ENCODE measurements at places on chromosomes 2 and 18. TPM values are rescaled to one million over a fixed set of nuclear protein-coding genes. Genes with fewer than 3 reads are reported as not detected.

DNA sequence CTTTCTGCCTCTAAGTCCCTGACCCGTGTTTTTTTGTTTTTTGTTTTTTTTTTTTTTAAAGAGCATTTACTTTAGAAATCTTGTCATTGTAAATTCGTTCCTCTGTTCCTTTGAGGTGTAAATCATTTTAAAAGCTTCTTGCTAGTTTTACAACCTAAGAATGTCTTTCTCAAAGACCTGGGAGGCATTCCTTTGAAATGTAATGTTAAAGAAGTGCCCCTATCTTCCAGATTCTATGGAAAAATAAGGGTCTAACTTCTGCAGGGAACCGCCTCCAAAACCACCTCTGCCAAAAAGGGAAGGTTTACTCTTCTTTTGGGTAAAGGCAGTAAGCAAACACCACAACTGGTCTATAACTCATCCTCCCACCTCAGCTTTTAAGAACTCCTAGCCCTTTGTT, 259.6 kb upstream of the ZNF804A start:
- no peak overlapping the region for H3K4me3 ChIP-seq
- H3K27me3 ChIP-seq = no peaks in the 10 kb centered on the region
- no peak overlapping the region for H3K27ac ChIP-seq
- H3K36me3 ChIP-seq = no peaks in the 10 kb centered on the region

The RAD51AP2 gene
- total RNA-seq = not detected

DNA sequence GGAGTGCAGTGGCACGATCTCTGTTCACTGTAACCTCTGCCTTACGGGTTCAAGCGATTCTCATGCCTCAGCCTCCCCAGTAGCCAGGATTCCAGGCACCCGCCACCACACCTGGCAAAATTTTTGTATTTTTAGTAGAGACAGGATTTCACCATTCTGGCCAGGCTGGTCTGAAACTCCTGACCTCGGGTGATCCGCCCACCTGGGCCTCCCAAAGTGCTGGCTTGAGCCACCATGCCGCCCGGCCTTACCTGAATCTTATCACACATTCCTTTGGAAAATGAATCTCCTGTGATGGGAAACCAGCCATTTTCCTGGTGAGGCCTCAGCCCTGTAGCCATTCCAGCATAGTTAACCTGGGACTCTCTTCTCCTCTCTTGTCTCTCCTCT, 57.8 kb downstream of the HPCAL1 start:
- H3K4me3 ChIP-seq = no peak overlapping the region
- H3K36me3 ChIP-seq = no peaks in the 10 kb centered on the region
- no peaks in the 10 kb centered on the region for H3K27me3 ChIP-seq
- no peak for DNase-seq

DNA sequence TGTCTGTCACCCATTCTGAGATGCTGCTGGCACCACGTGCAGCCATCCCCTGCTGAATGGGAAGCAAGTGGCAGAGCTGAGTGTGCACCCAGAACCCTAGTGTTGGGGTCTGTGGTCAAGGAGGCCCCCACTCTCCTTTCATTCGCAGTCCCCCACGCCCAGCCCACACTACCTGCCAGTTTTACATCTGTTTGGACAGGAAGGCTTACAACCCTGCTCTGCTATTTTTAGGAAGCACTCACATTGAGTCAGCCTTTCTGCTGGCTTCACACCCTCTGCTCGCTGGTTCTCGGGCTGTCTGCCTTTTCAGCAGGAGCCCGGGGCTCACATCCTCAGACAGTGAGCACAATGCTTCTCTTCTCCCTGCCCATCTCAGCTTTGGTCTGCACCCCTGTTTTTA, 10.7 kb upstream of the ADCY3 start:
- no peak for DNase-seq
- H3K36me3 ChIP-seq = no peaks in the 10 kb centered on the region
- H3K4me1 ChIP-seq = no peaks in the 10 kb centered on the region
- no peak overlapping the region for H3K27ac ChIP-seq
- H3K4me3 ChIP-seq = no peak overlapping the region

The ASXL3 gene
- 1.6 TPM for total RNA-seq

DNA sequence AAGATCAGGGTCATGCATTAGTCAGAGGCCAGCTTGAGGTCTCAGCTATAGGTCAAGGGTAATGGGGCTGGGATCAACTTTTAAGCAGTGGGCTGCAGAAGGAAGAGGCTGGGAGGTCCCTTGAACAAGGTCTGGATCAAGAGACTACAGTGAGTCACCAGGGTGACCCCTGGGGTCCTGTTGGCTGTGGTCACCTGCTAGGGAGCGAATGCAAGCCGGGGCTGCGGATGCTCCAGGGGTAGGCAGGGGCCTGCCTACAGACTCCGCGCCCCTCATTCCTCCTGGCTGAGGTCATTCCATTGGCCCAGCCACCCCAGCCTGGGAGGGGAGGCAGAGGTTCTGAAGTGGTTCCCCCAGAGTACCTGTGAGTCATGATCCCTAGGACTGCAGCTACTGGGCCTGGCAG, 110.4 kb downstream of the CYP26B1 start:
- DNase-seq = no peak
- H3K4me3 ChIP-seq = no peak overlapping the region
- no peak overlapping the region for H3K27ac ChIP-seq
- H3K36me3 ChIP-seq = no peaks in the 10 kb centered on the region

DNA sequence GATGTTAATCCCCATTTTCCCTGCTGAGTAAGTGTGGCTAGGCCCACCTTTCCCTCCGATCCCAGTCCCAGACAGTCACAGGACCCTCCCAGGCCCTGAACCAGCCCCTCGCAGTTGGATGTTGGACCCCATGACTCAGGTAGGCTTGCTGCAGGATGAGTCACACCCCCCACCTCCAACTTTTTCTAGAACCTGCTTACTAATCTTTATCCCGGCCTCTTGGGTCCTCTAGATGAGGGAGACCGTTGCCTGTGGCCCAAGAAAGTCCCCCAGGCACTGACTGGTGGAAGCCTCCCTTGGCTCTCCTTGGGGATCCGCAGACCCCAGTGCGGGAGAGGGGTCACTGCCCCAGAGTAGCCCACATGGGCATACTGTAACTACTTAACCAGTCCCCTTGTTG, 98.5 kb downstream of the SMAD7 start:
- H3K27ac ChIP-seq = no peak overlapping the region
- no peak overlapping the region for H3K4me3 ChIP-seq
- no peaks in the 10 kb centered on the region for H3K4me1 ChIP-seq
- no peak for DNase-seq

DNA sequence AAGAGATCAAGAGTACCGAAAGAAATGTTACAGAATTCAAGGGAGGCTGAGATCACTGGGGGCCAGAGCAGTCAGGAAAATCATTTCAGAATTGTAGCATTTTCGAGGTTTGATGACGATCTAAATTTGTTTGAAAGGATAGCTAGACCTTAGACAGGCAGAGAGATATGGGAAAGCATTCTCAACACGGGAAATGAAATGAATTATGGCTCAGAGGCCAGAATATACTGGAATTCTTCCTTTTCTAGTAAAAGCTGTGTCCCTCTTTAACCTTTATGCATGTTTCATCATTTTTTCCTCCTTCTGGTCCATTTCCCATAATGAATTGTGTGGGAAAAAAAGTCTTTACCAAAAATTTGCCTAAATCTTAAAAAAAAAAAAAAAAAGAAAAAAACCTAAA, 78.8 kb downstream of the NABP1 start:
- 0 out of 2 replicates have a peak, but pooled peaks cover 6% of the 10 kb centered on the region for H3K4me1 ChIP-seq
- H3K4me3 ChIP-seq = no peak overlapping the region
- H3K27me3 ChIP-seq = no peaks in the 10 kb centered on the region
- no peaks in the 10 kb centered on the region for H3K36me3 ChIP-seq
- no peak overlapping the region for H3K27ac ChIP-seq

The IL36G gene
- not detected for total RNA-seq

GRCh38 chr2:179186126-179186525, 78.5 kb downstream of the SESTD1 start:
- H3K27ac ChIP-seq = no peak overlapping the region
- H3K27me3 ChIP-seq = no peaks in the 10 kb centered on the region
- DNase-seq = no peak
- peaks cover 10% of the 10 kb centered on the region for H3K4me1 ChIP-seq
- no peak overlapping the region for H3K4me3 ChIP-seq

The ZAP70 gene
- 0.82 TPM for total RNA-seq

The KCNIP3 gene
- not detected for total RNA-seq

The DNER gene
- not detected for total RNA-seq

The ALK gene
- total RNA-seq = not detected

The C2orf72 gene
- total RNA-seq = 105 TPM

GRCh38 chr2:237156031-237156856, 70.6 kb downstream of the COPS8 start:
- no peak for DNase-seq
- no peaks in the 10 kb centered on the region for H3K27me3 ChIP-seq
- no peaks in the 10 kb centered on the region for H3K4me1 ChIP-seq
- no peak overlapping the region for H3K4me3 ChIP-seq

DNA sequence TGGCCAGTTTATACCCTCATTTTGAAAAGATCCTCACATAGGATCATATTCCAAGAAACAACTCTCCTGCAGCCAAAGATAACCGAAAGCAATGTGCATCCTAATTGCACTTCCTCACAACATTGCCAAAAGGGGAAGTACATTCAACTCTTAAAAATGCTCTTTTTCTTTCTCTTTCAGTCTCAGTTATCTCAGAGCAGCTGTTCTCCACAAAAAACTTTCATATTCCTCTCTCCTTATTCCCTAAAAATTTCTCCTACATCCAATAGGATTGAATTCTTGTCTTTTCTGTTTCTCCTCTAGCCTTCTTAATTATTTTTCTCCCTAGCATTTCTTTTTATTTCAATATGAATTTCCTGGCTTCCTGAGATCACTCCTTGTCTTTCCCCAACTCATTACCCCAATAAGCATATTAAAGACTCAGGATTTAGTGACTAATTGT, 7.4 kb upstream of the VRK2 start:
- no peak overlapping the region for H3K4me3 ChIP-seq
- no peak for DNase-seq
- H3K4me1 ChIP-seq = peaks cover 21% of the 10 kb centered on the region
- H3K27ac ChIP-seq = no peak overlapping the region

GRCh38 chr2:1418566-1418965, 5.3 kb downstream of the TPO start:
- H3K36me3 ChIP-seq = no peaks in the 10 kb centered on the region
- H3K27ac ChIP-seq = no peak overlapping the region
- no peak overlapping the region for H3K4me3 ChIP-seq
- no peaks in the 10 kb centered on the region for H3K27me3 ChIP-seq
- no peaks in the 10 kb centered on the region for H3K4me1 ChIP-seq
